ENCODE measurements at places on chromosomes 6 and 20. TPM values are rescaled to one million over a fixed set of nuclear protein-coding genes. Genes with fewer than 3 reads are reported as not detected.

Gene MUCL3
- total RNA-seq, result not detected

Gene FAM162B
- not detected for total RNA-seq

Gene SPINT4
- not detected for total RNA-seq

Gene ATP6V1G2
- 0.26 TPM for total RNA-seq

Gene C6orf58
- not detected for total RNA-seq

Gene SLPI
- not detected for total RNA-seq
